Suprapubic skin (tissue), 4 donors: ENCODE measurements at places on chromosomes 1 and 21. TPM values are rescaled to one million over a fixed set of nuclear protein-coding genes. Genes with fewer than 3 reads are reported as not detected.

- DNase-seq: no peak
These were observed 9.9 kb upstream of the CAP1 start for GRCh38 chr1:40030528-40031135.

- DNase-seq: no peak
These were observed 60.6 kb upstream of the CD34 start for GRCh38 chr1:207971331-207972219.

DNA sequence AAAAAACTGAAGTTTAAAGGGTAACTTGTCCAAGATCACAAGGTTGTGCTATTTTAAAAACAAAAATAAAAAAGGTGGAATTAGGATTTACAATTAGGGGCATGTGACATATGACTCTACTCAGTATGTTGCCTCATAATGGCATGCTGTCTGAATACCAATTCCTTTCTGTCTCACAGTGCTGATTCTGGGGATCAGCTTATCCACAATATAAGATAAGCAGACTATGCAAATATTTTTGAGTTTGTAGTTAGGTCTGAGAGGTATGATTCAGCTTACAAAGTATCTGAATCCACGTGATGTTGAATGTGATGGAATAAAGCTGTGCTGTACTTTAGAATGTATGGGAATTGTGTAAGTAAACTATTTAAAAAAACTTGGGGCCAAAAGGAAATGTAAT is 216.6 kb downstream of the HHIPL2 start:
- no peak for DNase-seq

- no peak for DNase-seq
These were observed 98.4 kb upstream of the LYPLAL1 start for GRCh38 chr1:219075121-219075879.

DNA sequence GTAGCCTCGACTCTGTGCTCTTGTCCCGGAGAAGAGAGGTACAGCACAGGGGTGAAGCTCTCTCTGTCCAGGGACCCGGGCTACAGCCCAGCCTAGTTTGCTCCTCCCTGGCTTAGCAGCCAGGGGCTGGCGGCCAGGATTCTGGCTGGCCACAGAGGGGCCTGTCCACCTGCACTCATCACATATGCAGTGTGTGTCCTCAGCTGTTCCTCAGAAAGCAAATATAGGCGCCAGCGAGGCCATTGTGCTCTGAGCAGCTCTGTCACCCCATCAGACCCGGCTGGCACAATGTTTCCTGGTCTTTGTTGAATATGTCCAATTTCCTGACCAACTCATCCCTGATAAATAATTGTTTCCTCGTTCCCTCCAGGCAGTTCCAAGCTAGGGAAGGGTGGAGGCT is 28.5 kb downstream of the KCND3 start:
- no peak for DNase-seq

DNA sequence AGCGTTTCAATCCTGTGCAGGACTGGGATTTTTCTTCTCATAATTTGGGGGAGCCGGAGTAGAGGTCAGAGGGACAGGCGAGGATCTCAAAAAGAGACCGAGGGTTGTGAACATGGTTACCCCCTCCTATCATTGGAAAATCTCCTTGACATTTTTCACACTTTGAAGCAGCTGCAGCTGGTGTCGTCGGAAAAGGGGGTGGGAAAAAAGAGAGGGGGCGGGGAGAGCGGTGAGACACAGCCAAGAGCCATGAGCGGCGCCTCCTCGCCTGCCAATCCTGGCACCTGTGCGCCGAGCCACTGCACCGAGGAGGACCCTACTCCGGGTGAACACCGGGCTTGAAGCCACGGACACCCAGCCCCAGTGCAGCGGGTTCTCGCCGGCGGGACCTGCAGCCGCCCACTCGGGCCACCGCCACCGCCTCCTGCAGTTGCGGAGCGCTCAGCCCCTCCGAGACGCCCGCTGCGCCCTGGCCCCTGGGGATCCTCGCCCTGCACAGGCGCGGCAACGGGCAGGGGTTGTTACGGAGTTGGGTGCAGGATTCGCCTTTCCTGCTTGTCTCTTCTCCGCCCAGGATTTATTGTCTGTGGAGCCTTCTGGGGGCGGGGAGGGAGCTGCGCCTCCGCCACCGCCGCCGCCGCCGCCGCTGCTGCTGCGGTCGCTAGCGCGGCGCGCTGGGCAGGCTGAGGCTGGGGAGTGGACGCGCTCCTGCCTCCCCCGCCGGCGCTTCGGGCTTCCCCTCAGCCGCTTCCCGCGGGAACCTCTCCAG is at the start of gene LRRC7:
TSS of gene LRRC7 (plus strand) at position 271 of the 769 bp plus-strand sequence. CDS start 718 bp downstream, outside the sequence.
- DNase-seq: no peak

GRCh38 chr21:42590431-42591131 is 62.8 kb upstream of the PDE9A start:
- DNase-seq: no peak

GRCh38 chr1:55937840-55938375 is 641.5 kb downstream of the PLPP3 start:
- DNase-seq: no peak

DNA sequence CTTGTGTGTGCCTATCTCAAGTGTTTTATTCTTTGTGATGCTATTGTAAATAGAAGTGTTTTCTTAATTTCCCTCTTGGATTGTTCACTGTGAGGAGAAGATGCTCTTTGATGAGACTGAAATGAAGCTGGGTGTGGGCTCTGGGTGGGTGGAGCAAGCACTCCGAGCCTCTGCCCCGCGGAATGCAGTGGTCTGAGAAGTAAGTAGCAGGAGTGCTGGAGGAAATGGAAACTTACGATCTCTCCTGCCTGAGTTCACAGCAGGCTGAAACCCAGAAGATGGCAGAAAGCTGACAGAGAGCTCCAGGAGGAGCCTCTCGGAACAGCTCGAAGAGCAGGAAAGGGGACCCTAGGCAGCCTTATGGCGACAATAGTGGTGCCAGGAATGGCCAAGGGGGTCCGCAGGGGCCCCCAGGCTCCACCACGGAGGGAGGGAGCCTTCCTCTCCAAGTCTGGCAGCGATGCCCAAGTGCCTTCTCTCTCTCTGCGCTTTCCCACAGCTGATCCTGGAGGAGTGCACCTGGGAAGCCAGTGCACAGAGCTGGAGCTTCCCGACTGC is 126.8 kb upstream of the COL6A1 start:
- peak; percentile 12 for DNase-seq

DNA sequence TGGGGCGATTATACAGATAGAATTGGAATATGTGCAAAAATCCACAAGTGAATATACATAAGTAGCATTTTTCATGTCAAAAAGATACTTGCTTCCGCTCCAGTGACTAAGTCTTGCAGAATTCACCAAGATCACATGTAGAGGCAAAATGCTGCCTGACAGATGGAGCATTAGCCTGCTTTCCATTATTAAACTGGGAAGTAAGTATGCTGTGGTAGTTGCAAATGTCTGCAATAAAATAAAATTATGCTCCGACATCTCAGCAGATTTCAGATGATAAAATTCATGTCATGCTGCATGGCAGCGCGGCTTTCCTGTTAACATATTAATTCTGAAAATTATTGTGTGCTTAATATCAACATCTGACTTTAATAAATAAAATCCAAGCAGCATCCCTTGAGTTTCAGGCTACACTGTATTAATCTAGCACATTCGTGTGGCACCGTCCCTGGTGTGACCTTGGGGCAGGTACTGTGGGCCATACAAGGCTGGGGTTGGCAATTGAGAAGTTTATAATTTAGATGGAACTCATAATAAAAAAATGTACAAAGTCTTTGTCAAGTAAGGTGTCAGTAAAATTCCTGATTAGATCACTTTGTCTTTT is 366.4 kb upstream of the ZP4 start:
- no peak for DNase-seq

DNA sequence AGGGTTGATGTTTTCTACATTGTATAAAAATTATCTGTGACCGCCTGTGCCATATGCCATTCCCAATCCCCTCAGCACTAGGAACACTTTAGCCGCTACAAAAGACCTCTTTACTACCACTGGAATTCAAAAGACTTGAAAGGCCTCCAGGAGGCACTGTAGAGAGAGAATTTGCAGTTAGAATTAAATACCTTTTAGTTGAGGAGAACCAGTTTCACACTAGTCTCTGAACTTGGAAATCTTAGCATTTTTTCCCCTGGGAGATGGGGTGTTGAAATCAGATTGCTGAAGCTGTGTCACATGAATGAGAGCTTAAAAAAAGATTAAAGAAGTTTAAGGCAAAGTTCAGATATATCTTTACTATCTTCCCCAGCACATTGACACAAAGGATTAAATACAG is 291.0 kb downstream of the ADGRL2 start:
- DNase-seq: no peak

- DNase-seq: no peak
These were observed 24.8 kb downstream of the LHX4 start for GRCh38 chr1:180254854-180255253.

GRCh38 chr21:46662367-46662654 is 26.8 kb downstream of the PRMT2 start:
- no peak for DNase-seq

DNA sequence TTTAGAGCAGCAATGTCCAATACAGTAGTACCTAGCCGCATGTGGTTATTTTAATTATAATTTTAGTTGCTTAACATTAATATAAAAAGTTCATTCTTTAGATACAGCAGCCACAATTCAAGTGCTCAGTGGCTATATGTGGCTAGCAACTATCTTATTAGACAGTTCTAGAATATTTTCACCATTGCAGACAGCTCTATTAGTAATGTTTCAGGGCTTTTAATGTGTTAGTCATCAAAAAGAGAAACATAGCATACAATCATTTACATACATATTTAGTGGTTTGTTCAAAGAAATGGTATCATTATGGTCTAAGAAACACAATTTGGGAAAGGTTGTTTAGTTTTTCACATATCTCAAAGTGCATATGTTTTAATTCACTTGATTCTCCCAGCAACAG is 66.6 kb upstream of the DYNLT5 start:
- DNase-seq: no peak

DNA sequence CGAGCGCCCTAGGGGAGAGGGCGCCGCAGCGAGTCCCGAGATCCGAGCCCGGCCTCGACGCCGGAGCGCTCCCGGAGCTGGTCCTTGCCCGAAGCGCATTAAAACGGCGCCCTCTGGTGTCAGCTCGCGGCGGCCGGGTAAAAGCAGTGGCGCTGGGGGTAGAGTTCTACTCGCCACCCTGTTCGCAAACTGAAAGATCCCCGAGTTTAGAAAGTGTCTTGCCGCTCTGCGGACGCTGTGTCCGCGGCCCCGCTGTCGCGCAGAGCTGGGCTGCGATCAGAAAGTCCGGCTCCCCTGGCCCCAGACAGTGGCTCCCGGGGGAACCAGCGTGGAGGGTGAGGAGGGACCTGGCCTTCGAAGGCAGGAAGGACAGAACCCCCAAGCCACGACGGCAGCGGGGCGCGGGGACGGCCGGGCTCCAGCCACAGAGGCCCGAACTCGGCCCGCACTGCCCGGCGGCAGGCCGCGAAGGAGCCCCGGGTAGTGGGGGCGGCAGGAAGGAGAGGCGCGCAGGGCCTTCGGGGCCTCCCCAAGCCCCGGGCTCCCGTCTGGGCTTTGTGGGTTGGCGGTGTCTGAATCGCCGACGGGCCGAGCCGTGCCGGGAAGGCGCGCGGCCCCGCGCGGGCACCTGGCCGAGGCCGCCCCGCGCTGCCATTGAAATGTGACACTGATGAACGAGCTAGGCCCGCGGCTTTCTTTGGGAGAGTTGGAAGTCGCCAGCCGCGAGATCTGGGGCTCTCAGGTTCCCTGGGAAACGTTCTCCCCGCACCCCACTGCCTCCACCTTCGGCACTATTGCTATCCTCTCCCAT is 39.1 kb upstream of the NFIA start:
- DNase-seq: peak; percentile 93

DNA sequence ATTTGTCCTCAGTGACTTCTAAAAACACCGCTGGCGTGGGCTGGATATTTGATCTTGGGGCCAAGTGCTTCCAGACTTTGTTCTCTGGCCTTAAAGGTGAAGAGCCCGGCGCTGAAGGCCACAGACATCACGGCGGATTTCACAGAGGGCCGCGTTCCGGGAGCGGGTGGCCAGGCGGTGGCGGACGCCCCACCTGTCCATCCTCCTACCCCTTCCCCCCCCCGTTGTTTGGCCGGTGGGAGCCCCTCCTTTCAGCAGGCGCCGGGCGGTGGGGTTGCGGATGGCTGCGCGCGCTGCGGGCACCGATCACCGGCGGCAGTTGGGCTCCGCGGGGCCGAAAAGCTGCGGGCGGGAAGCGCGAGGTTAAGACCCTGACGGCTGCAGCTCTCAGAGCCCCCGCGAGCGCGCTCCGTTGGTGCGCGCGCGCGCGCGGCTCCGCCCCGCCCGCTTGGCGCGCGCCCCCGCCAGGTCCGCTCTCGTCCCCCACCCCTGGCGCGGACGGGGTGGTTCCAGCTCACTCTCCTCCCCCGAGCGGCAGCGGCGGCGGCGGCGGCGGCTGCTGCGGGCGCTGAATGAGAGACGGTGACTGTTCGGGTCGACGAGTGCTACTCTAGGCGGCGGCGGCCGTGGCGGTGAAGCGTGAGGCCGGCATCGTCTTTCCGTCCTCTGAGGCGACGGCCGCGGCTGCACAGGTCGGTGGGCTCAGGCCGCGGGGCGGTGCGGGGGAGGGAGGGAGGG is at the start of gene RALGPS2:
TSS of gene RALGPS2 (plus strand) at position 517 of the 738 bp plus-strand sequence. CDS start 51,521 bp downstream, outside the sequence.
- DNase-seq: peak; percentile 63

DNA sequence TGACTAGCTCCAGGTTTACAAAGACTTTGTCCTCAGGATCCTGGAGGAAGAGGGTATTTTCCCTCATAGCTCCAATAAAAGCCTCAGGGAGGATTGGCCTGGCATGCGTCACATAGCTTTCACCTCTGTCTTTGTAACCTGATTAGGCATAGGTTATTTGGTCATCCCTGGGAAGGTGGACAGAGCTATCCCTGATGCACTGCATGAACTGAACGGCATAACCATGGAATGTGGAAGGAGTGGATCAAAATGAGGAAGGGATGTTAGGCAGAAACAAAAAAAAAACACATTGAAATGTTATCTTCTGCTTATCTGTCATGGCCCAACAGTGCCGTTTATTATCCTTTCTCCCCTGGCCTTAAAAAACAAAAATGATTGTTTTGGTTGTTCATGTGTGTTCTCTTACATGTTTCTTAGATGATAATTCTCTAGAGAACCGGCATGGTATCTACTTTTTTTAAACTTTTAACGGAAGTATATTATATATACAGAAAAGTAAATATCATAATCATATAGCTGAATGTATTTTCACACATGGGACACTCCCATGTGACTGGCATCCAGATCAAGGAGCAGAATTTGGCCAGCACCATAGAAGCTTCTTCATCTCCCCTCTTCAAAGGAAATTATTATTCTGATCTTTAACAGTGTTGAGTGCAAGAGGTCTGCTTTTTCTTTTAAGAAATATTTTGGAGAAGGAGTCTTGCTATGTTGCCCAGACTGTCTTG is 85.3 kb downstream of the RPS6KC1 start:
- DNase-seq: no peak

GRCh38 chr1:219330669-219331068 is 157.0 kb downstream of the LYPLAL1 start:
- DNase-seq: no peak

Gene SOX13
- total RNA-seq: 20.6 TPM

Gene TINAGL1
- 78.5 TPM for total RNA-seq

Gene SPEN
- total RNA-seq: 65.3 TPM

Gene TMEM183A
- 95.5 TPM for total RNA-seq

Gene ZNF672
- 34.4 TPM for total RNA-seq

Gene F13B
- not detected for total RNA-seq

Gene PDC
- total RNA-seq: not detected

Gene CRNN
- 7.2 TPM for total RNA-seq

Gene PTGER3
- total RNA-seq: 49.4 TPM

Gene MYBPH
- 0.26 TPM for total RNA-seq

Gene CELA3A
- not detected for total RNA-seq
